AML-193 (cell line): ENCODE measurements at places on chromosomes 11 and 22.

DNA sequence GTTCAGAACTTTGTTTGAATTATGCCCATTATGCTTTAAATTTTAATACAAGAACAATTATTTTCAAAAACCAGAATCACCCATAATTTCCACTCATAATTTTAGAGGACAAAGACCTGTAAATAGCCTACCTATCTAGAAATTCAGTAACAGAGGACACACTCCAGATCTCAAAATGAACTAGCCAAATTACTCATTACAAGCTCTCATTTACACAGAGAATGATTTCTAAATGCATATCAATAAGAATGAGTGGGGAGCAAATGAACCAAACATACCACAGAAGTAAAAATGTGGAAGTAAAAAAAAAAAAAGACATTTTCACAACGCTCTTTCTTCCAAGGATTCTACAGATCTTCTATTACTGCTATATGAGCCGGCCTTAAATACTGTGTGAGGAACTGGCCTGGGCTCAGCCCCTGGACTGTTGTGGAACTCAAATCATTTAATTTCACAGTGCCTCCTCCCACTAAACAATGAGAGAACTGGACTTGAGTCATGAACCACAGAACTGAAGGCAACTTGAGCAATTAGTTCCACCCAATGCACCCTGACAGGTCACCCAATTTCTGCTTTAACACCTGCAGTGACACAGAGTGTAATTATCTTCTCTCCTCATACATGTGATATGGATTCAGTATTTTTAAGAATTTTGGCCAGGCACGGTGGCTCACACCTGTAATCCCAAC lies 8.0 kb downstream of the MRTFA start:
- peak; percentile 49 for DNase-seq

DNA sequence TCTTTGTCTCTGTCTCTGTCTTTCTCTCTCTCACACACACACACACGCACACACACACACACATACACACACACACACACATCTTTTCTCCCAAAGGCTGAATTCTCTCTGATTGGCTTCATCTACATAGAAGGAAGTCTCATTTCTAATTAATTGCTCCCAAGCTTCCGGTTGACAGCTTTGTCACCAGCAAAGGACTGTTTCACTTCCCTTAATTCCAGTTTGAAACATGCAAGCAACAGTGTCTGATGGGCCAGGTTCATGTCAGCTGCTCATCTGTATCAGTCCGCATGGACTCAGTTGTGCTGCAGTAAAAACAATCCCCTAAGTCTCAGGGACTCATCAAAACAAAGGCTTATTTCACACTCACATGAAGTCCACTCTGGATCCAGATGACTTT lies 16.2 kb upstream of the PVALB start:
- DNase-seq, result no peak

GRCh38 chr11:14417186-14417585 lies 58.2 kb upstream of the RRAS2 start:
- DNase-seq, result no peak

GRCh38 chr11:108224911-108225786 lies 2.3 kb downstream of the ATM start:
- DNase-seq, result peak; percentile 53

GRCh38 chr11:1852271-1852876 lies 510 bp upstream of the LSP1 start:
- no peak for DNase-seq

DNA sequence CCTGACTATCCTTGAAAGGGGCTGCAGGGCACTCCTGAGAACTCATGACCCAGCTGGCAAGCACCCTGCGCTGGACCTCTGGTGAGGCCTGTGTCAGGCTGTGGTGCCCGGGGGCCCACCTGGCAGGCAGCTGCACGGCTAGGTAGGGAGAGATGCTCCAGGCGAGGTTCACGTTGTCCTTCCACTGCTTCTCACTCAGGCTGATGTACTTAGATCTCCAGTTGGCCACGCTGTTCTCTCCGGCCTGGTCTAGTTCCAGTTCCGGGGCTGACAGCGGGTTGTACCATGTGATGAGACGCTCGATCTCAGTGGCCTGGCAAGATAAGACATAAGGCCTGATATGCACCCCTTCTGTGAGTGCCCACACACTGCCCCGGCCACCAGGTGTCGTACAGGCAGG lies 44.7 kb upstream of the SERPIND1 start:
- no peak for DNase-seq
